PC-9 (cell line): ENCODE measurements at places on chromosomes 5 and 9. TPM values are rescaled to one million over a fixed set of nuclear protein-coding genes. Genes with fewer than 3 reads are reported as not detected.

- no peaks in the 10 kb centered on the region for H3K36me3 ChIP-seq
- DNase-seq: no peak
- no peak overlapping the region for H3K4me3 ChIP-seq
- H3K27ac ChIP-seq: no peak overlapping the region
Measured at GRCh38 chr5:122264610-122265009, 47.4 kb upstream of the SNCAIP start.

DNA sequence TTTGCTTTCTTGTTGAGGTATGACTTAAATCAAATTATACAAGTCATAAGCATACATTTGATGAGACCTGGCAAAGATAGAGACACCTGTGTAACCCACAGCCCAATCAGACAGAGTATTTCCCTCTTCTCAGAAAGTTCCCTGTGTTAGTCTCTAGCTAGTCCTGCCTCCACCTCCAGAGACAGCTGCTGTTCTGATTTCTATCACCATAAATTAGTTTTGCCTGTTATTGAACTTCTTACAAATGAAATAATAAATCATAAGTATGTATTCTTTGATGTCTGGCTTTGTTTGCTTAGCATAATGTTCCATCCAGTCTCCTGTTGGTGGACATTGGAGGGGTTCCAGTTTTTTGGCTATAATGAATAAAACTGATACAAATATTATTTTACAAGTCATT is 194.5 kb downstream of the ICE1 start:
- H3K36me3 ChIP-seq: no peaks in the 10 kb centered on the region
- peaks cover 33% of the 10 kb centered on the region for H3K27me3 ChIP-seq
- no peaks in the 10 kb centered on the region for H3K4me1 ChIP-seq
- H3K4me3 ChIP-seq: no peak overlapping the region

DNA sequence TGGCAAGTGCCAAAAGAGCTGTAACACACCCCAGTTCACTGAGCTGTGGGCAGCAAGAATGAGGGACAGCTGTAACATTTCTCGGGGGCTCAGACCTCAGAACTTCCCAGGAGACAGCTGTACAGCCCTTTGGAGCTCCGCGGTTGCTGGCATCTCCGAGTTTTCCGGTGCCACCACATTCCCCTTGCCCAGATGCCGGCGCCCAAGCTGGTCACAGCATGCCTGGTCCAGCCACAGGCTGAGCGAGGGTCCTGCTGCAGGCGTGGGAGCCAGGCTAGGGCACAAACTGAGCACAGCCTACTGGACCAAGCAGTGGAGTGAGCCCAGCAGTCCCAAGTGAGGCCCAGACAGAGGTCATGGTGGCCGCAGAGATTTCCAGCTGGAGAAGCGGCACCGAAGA is 797.7 kb upstream of the EDIL3 start:
- H3K4me3 ChIP-seq: no peak overlapping the region
- no peaks in the 10 kb centered on the region for H3K4me1 ChIP-seq
- no peaks in the 10 kb centered on the region for H3K27me3 ChIP-seq
- no peaks in the 10 kb centered on the region for H3K36me3 ChIP-seq

- peak; percentile 93 for DNase-seq
- peaks cover 59% of the 10 kb centered on the region for H3K4me1 ChIP-seq
- H3K4me3 ChIP-seq: peak overlapping the region; percentile 30; the same call in 1 of the 2 replicates
- peaks cover 10% of the 10 kb centered on the region for H3K36me3 ChIP-seq
- peak overlapping the region; percentile 99 for H3K27ac ChIP-seq
Measured at GRCh38 chr9:5838884-5839571, 6.1 kb upstream of the ERMP1 start.

Gene INPP5E
- 18.2 and 22.5 TPM in 2 replicates for total RNA-seq

Gene SPATA31E1
- total RNA-seq: not detected in 2 replicates

- H3K36me3 ChIP-seq: no peaks in the 10 kb centered on the region
- peak; percentile 74 for DNase-seq
- peak overlapping the region; percentile 48 for H3K27ac ChIP-seq
Measured at GRCh38 chr5:13378091-13378490, 566.4 kb downstream of the DNAH5 start.

GRCh38 chr9:76302947-76303550 is 91.2 kb downstream of the RFK start:
- no peak overlapping the region for H3K27ac ChIP-seq
- no peak for DNase-seq
- H3K4me1 ChIP-seq: no peaks in the 10 kb centered on the region
- no peaks in the 10 kb centered on the region for H3K36me3 ChIP-seq

Gene CCDC180
- total RNA-seq: 2.3 and 4.0 TPM in 2 replicates

Gene SLCO6A1
- not detected in 2 replicates for total RNA-seq

Gene SIT1
- not detected in 2 replicates for total RNA-seq

Gene TMEM174
- not detected in 2 replicates for total RNA-seq

- DNase-seq: no peak
- no peaks in the 10 kb centered on the region for H3K4me1 ChIP-seq
- no peak overlapping the region for H3K27ac ChIP-seq
- H3K27me3 ChIP-seq: no peaks in the 10 kb centered on the region
- no peaks in the 10 kb centered on the region for H3K36me3 ChIP-seq
Measured at GRCh38 chr9:112366591-112366990, 13.3 kb upstream of the HSDL2 start.

Gene LHFPL2
- total RNA-seq: 10.1 and 14.0 TPM in 2 replicates

Gene SAPCD2
- total RNA-seq: 46.9 and 50.3 TPM in 2 replicates

Gene ANXA2R
- 3.6 and 6.3 TPM in 2 replicates for total RNA-seq

DNA sequence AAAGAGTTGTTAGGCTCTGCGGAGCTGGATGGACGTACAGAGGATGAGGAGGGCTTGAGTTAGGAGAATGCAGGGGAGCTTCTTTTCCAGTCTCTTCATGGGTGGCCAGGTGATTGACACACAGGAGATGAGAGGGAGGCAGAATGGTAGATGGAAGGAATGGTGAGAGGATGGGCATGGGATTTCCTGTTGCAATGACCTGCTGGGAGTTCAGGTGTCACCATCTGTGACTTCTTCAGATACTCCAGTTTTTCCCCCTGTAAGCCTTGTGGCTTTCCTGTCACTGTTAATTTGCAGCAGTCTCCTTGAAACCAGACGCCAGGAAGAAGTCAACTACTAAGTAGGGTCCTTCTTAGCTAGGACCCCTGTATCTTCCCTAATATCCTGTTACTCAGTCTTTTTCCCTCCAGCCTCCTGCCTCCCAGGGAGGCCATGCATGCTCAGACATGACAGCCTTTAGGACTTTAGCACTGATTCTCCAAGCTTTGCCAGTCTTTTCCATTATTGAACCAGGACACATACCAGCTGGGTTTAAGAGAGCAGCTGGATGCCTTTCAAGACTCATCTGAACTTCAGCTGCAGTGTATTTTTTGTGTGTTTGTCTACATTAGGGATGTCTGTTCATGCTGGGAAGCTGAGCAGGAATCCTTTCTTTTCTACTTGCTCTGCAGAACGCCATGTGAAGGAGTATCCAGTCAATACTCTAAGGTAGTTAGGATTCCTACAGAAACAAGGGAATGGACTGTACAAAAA is 67.2 kb upstream of the CD180 start:
- H3K4me1 ChIP-seq: no peaks in the 10 kb centered on the region
- 0 out of 2 replicates have a peak, but pooled peaks cover 2% of the 10 kb centered on the region for H3K27me3 ChIP-seq
- no peaks in the 10 kb centered on the region for H3K36me3 ChIP-seq
- H3K27ac ChIP-seq: no peak overlapping the region
- DNase-seq: no peak
- H3K4me3 ChIP-seq: no peak overlapping the region
